CD8-positive, alpha-beta memory T cell (primary cell): ENCODE measurements at places on chromosomes 12 and 14.

GRCh38 chr12:96427269-96427729, 27.1 kb upstream of the CDK17 start:
- no peaks in the 10 kb centered on the region for H3K36me3 ChIP-seq
- H3K27me3 ChIP-seq: no peaks in the 10 kb centered on the region
- H3K4me1 ChIP-seq: no peaks in the 10 kb centered on the region

- peak overlapping the region; percentile 85 for H3K4me3 ChIP-seq
- no peak for DNase-seq
Observed at GRCh38 chr12:54412786-54413185, 6.3 kb downstream of the ITGA5 start.

DNA sequence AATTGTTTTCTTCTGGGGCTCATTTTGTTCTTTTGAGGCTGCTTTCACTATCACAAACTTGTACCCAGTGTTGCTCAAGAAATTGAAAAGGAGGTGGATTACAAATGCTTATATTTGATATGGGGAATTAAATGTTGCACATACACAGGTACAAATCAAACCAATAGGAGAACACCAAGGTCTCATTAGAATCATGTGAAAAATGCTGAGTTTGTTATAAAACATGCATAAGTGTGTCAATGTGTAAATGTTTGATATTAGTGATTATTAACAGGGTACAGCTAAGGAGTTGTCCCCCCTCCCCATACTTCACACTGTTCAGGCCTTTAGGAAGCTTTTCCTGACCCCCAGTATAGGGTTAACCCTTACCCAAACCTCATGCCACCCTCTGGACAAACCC, 971.2 kb upstream of the SEL1L start:
- no peak overlapping the region for H3K4me3 ChIP-seq
- H3K4me1 ChIP-seq: no peaks in the 10 kb centered on the region
- H3K27ac ChIP-seq: no peak overlapping the region
- DNase-seq: no peak
- H3K27me3 ChIP-seq: no peaks in the 10 kb centered on the region
- H3K36me3 ChIP-seq: no peaks in the 10 kb centered on the region

GRCh38 chr12:42568952-42569915, 20.3 kb downstream of the PRICKLE1 start:
- H3K4me3 ChIP-seq: no peak overlapping the region
- H3K36me3 ChIP-seq: no peaks in the 10 kb centered on the region
- H3K27ac ChIP-seq: no peak overlapping the region
- H3K27me3 ChIP-seq: no peaks in the 10 kb centered on the region
- no peaks in the 10 kb centered on the region for H3K4me1 ChIP-seq

GRCh38 chr12:124506145-124506831, 61.1 kb downstream of the NCOR2 start:
- H3K4me1 ChIP-seq: no peaks in the 10 kb centered on the region
- no peak overlapping the region for H3K4me3 ChIP-seq
- no peaks in the 10 kb centered on the region for H3K36me3 ChIP-seq
- no peaks in the 10 kb centered on the region for H3K27me3 ChIP-seq

- DNase-seq: no peak
- no peaks in the 10 kb centered on the region for H3K27me3 ChIP-seq
- H3K4me1 ChIP-seq: no peaks in the 10 kb centered on the region
Observed at GRCh38 chr12:94255428-94255827, 107.1 kb downstream of the PLXNC1 start.

- H3K4me1 ChIP-seq: peaks cover 34% of the 10 kb centered on the region
- H3K27me3 ChIP-seq: no peaks in the 10 kb centered on the region
- H3K36me3 ChIP-seq: no peaks in the 10 kb centered on the region
- DNase-seq: no peak
Observed at GRCh38 chr14:54627219-54627539, 60.3 kb downstream of the SAMD4A start.

DNA sequence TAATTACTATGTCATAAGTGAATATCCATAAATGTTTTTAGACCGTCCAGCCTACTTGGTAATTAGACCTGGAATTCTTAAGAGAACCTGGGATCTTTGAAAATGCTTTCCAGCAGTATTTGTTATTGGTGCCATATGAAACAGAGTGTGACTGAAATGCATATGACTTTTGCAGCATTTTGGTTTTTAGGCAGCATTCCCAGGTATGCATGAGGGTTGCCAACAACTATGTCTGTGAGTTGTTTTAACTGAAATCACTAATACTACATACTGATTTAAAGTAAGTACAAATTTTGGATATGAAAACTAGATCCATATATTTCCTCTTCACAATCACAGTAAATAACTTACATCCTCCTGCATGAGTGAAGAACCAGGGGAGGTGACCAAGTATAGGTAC, 437.7 kb upstream of the FAR2 start:
- no peak overlapping the region for H3K27ac ChIP-seq
- H3K4me1 ChIP-seq: no peaks in the 10 kb centered on the region
- no peak for DNase-seq

DNA sequence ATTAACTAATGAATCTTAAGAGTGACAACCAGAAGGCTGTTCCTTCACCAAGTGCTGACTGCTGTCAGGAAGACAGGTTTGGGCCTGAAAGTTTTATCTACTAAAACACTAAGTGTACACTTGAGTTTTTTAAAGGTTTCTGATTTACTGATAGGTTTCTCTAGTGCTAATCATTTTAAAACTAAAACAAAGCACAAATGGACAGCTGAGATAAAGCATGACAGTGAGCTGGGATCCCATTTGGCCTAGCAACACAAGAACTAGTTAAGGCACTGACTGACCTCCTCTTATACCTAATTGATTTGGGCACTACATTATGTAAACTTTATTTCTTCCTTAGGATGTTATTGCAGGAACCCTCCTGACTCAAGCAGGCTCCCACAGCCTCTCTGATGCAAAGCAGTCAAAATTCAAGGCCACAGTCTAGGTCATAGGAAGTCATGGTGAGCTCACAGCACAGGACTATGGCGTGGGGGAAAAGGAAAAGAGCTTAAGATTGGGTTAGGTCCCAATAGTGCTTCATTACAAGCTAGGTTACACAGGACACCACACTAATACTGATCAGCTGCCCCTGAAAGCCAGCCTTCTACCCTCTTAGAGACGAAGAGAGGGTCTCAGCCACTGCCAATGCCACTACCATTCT, 3.5 kb downstream of the STXBP6 start:
- no peaks in the 10 kb centered on the region for H3K36me3 ChIP-seq
- H3K27me3 ChIP-seq: peaks cover 5% of the 10 kb centered on the region
- no peak for DNase-seq
- no peaks in the 10 kb centered on the region for H3K4me1 ChIP-seq
- no peak overlapping the region for H3K27ac ChIP-seq
- no peak overlapping the region for H3K4me3 ChIP-seq

GRCh38 chr12:106147956-106148355, 9.2 kb upstream of the NUAK1 start:
- no peaks in the 10 kb centered on the region for H3K36me3 ChIP-seq
- no peak for DNase-seq
- H3K4me3 ChIP-seq: no peak overlapping the region

- peak; percentile 17 for DNase-seq
- H3K36me3 ChIP-seq: no peaks in the 10 kb centered on the region
- H3K27ac ChIP-seq: no peak overlapping the region
- no peaks in the 10 kb centered on the region for H3K27me3 ChIP-seq
- H3K4me3 ChIP-seq: no peak overlapping the region
Observed at GRCh38 chr14:80587096-80587724, 354.3 kb downstream of the CEP128 start.

DNA sequence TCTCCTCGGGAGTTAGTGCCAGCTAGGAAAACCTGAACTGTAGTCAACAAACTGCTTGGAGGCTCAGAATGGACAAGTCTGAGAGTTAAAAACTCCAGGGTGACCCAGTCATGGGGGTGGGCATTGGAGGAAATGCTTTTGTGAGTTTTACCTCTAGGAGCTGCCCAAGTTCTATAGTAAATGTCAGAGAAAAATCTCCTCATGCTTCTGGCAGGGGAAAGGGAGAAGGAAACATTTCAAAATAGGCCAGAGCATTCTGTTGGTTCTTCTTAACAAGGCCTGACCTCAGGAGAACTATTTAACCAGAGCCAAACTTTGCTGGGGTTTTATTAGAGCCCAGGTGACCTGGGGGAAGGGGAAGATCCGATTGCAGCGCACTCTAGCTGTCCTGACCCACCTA, 12.3 kb downstream of the NINJ2 start:
- H3K36me3 ChIP-seq: no peaks in the 10 kb centered on the region
- H3K27me3 ChIP-seq: no peaks in the 10 kb centered on the region
- no peak for DNase-seq
- no peaks in the 10 kb centered on the region for H3K4me1 ChIP-seq
- no peak overlapping the region for H3K27ac ChIP-seq
- no peak overlapping the region for H3K4me3 ChIP-seq

DNA sequence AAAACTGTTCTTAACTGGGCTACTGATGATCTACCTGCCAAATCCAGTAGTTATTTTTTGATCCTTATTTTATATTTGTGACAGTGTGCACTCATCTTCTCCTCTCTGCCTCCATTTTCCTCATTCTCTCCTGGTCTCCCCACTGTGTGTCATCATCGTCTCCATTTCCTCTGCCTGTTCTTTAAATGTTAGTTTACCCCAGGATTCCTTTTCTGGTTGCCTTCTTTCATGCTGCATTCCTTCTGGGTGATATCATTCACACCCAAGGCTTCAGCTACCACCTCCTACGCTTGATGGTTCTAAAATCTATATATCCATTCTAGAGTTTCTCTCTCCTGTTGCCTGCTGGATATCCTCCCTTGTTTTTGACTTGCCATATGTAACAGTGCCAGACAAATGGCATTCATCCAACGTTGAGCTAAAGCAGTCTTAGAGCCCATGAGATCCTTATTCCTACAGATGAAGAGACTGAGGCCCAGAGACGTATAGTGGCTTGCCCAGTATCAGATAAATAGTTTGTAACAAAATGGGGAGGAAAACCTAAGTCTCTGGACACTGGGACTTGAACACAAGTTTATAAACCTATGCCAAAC, 109.5 kb downstream of the DIP2B start:
- no peaks in the 10 kb centered on the region for H3K27me3 ChIP-seq
- H3K27ac ChIP-seq: peak overlapping the region; percentile 7
- DNase-seq: no peak
- peaks cover 5% of the 10 kb centered on the region for H3K4me1 ChIP-seq
- H3K4me3 ChIP-seq: no peak overlapping the region

GRCh38 chr12:131720921-131721320, 10.0 kb downstream of the SFSWAP start:
- H3K27ac ChIP-seq: no peak overlapping the region
- H3K4me1 ChIP-seq: no peaks in the 10 kb centered on the region
- no peak for DNase-seq
- no peak overlapping the region for H3K4me3 ChIP-seq
- H3K27me3 ChIP-seq: no peaks in the 10 kb centered on the region

DNA sequence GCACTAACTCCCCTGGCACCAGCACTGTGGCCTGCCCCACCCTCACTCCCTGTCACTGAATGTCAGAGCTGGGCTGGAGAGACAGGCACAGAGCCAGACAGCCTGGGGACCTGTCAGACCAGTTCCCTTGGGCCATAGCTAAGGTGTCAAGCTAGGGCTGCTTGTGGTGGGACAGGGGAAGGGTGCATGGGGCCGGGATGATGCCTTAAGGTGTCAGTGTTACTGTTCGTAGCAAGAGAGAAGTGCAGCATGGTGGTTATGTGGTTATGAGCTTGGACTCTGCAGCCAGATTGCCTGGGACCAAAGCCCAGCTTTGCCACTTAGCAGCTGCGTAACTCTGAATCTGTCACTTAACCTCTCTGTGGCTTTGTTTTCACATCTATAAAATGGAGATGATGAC, 3.8 kb downstream of the RAPGEF3 start:
- H3K4me1 ChIP-seq: peaks cover 9% of the 10 kb centered on the region
- H3K27me3 ChIP-seq: no peaks in the 10 kb centered on the region
- no peaks in the 10 kb centered on the region for H3K36me3 ChIP-seq
- no peak for DNase-seq
- H3K27ac ChIP-seq: no peak overlapping the region
- no peak overlapping the region for H3K4me3 ChIP-seq

- H3K27me3 ChIP-seq: peaks cover 10% of the 10 kb centered on the region
- no peaks in the 10 kb centered on the region for H3K36me3 ChIP-seq
- no peaks in the 10 kb centered on the region for H3K4me1 ChIP-seq
- DNase-seq: no peak
- no peak overlapping the region for H3K27ac ChIP-seq
Observed at GRCh38 chr14:73249108-73249507, 11.8 kb downstream of the PAPLN start.

GRCh38 chr12:58359084-58359483, 417.7 kb downstream of the ATP23 start:
- H3K4me3 ChIP-seq: no peak overlapping the region
- H3K27me3 ChIP-seq: no peaks in the 10 kb centered on the region
- DNase-seq: no peak
- no peak overlapping the region for H3K27ac ChIP-seq
- no peaks in the 10 kb centered on the region for H3K4me1 ChIP-seq
- H3K36me3 ChIP-seq: no peaks in the 10 kb centered on the region

DNA sequence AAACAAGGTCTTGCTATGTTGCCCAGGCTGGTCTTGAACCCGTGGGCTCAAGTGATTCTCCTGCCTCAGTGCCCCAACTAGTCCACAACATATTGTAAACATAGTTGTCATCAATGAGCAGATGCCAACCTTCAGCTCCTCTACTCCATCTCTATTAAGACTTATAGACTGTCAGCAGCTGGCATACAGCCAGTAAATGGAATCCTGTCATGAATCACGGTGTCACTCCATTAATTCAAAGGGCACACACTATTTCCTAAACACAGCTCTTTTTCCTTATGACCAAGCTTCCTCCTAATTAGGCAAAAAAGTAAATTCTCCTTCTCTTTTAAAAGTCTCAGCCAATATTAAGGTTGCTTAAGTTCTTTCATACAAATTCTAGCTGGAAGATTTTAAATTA, 111.2 kb downstream of the ITPR2 start:
- no peaks in the 10 kb centered on the region for H3K27me3 ChIP-seq
- H3K4me3 ChIP-seq: no peak overlapping the region
- H3K4me1 ChIP-seq: no peaks in the 10 kb centered on the region
- no peaks in the 10 kb centered on the region for H3K36me3 ChIP-seq
- no peak for DNase-seq

DNA sequence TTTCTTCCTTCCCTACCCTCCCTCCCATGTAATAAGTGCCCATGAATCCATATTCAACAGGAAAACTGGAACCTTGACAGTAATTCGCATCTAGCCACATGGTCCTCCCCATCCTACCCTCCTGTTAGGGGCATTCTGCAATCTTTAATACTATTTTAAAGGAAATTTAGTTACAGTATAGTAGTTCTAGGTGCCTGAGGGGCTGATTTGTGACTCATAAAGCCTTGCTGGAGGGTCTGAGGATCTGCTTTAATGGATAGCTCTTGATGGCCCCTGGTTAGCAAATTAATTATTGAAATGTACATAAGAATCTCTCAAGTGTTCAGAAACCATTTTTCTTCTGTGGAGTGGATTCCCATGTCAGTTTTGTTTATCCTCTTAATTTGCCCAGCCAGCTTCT, 54.1 kb downstream of the ESRRB start:
- H3K36me3 ChIP-seq: no peaks in the 10 kb centered on the region
- H3K4me3 ChIP-seq: no peak overlapping the region
- no peak overlapping the region for H3K27ac ChIP-seq
- no peak for DNase-seq
- H3K4me1 ChIP-seq: no peaks in the 10 kb centered on the region

DNA sequence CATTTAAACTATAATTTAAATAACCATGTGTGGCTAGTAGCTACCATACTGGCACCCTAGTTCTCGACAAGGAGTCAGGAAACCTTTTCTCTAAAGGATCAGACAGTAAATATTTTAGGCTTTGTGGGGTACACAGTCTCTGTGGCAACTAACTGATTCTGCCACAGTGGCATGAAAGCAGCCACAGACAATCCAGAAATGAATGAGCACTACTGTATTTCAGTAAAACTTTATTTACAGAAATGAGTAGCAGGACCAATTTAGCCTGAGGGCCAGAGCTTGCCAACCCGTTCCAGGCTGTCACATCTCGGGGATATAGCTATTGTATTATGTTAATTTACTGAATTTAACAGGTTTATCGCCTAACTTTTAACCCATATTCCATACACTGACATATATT, 278.7 kb downstream of the ITPR2 start:
- DNase-seq: no peak
- H3K27me3 ChIP-seq: no peaks in the 10 kb centered on the region
- no peaks in the 10 kb centered on the region for H3K4me1 ChIP-seq
- H3K27ac ChIP-seq: no peak overlapping the region
- H3K36me3 ChIP-seq: peaks cover 4% of the 10 kb centered on the region
